ENCODE measurements at places on chromosomes 12 and 14. TPM values are rescaled to one million over a fixed set of nuclear protein-coding genes. Genes with fewer than 3 reads are reported as not detected.

EMP1 gene
- polyA plus RNA-seq = 139 TPM

HSPB8 gene
- 14.8 TPM for polyA plus RNA-seq

SLC16A7 gene
- polyA plus RNA-seq = 2.9 TPM

TMEM132C gene
- 36.0 TPM for polyA plus RNA-seq

DNA sequence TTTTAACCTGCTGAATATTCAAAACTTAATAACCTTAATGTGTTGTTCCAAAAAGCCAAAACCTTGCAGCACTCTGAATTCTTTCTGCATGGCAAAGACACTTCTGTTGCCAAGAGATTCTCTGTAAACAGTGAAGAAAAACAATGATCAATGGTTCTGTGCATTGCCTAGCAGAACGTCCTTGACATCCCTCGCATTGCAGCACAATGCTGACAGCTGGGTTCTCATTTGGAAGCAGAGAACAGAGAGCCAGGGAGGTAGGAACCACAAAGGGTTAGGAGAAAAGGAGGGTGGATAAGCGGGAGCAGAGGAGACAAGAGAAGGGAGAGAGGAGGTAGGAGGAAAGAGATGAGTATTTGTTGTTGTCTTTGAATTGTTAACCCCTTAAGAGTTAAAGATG, 501.1 kb downstream of the NAV3 start:
- no peak for DNase-seq

- no peak for DNase-seq
These were observed 22.1 kb upstream of the CD69 start for GRCh38 chr12:9782547-9783382.

DNA sequence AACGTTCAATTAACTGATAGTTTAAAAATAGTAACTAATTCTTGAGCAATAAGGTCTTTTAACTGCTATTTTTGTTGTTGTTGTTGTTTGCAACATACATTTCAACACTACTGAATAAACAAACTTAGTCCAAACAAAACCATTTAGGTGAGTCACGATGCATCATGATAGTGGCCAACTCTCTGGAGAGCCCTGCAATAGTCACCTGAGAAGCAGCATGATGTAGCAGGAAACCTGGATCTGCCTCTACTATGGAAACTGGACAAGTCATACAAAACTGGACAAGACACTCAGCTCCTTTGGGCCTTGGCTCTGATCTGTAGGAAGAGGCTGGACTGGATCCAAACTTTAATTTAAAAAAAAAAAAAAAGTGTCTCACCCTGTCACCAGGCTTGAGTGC, 117.3 kb downstream of the MED13L start:
- no peak for DNase-seq

DNA sequence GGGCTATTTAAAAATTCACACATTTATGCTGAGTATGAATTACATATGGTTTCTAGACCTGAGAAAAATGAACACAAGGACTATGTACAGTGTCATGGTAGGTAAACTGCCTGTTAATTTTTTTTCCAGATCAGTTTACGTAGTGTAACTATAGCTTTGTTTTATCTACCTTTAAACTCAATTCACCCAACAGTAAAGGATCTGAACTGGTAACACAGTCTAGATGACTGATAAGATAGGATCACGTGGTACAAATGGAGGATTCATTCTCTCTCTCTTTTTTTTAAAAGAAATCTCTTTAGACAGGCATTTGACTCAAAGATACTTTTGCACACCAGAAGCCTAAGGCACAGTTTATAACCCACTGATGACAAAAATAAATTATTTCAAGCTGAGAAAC, 130.8 kb upstream of the ATP2B1 start:
- no peak for DNase-seq

GRCh38 chr12:57460841-57461275, 1.3 kb downstream of the GLI1 start:
- peak; percentile 64 for DNase-seq

DNA sequence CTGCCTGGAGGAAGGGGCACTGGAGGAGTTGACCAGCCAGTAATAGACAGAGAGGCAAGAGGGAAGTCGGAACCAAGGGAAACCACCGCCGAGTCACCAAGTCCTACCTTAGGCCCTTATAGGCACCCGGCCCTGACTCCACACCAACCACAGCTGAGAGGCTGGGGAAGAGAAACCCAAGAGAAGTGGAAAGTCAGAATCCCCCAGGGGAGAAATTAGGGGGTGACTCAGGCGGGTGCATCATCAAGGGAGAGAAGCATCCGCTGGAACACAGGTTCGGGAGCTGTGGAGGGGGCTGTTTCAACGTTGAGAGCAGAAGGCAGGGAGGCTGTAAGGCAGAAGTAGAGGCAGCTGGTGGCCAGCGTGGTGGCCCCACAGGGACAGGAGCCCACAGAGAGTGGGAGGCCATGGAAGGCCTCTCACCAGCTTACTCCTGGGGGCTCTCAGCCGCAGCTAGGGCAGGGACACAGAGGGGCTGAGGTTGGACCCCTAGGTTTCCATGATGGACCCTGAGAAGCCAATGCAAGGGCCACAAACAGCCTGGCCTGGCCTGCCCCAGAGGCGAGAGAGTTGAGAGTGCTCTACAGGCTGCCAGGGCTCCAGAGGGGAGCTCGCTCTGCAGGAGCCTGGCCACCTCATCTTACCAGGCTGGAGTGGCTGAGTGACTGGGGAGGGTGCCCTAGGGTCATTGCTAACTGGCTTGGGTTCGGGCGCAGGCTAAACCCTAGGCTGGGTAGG, 1.4 kb upstream of the TRMT61A start:
- no peak for DNase-seq

- no peak for DNase-seq
These were observed 47.4 kb downstream of the TCHP start for GRCh38 chr12:109947521-109947920.

DNA sequence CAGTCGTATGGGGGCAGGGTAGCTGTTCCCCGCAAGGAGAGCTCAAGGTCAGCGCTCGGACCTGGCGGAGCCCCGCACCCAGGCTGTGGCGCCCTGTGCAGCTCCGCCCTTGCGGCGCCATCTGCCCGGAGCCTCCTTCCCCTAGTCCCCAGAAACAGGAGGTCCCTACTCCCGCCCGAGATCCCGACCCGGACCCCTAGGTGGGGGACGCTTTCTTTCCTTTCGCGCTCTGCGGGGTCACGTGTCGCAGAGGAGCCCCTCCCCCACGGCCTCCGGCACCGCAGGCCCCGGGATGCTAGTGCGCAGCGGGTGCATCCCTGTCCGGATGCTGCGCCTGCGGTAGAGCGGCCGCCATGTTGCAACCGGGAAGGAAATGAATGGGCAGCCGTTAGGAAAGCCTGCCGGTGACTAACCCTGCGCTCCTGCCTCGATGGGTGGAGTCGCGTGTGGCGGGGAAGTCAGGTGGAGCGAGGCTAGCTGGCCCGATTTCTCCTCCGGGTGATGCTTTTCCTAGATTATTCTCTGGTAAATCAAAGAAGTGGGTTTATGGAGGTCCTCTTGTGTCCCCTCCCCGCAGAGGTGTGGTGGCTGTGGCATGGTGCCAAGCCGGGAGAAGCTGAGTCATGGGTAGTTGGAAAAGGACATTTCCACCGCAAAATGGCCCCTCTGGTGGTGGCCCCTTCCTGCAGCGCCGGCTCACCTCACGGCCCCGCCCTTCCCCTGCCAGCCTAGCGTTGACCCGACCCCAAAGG, 804 bp downstream of the GAPDH start:
- peak; percentile 95 for DNase-seq

DNA sequence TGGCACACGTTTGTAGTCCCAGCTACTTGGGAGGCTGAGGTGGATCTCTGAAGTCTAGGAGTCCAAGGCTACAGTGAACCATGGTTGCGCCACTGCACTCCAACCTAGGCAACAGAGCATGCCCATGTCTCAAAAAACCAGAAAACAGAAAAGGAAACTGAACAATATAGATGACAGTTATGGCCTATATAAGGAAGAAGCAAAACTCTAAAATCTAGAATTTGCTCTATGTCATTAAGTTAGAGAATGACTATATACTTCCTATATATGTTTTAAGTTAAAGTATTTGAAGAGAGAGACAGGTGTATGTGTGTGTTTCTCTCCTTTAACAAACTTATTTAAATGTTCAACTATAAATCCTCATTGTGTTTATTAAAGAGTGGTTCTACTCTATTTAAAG, 65.8 kb downstream of the MNAT1 start:
- DNase-seq = no peak

- no peak for DNase-seq
These were observed 5.7 kb upstream of the VTI1B start for GRCh38 chr14:67680121-67680602.
